ENCODE measurements at places on chromosomes 7 and 10. TPM values are rescaled to one million over a fixed set of nuclear protein-coding genes. Genes with fewer than 3 reads are reported as not detected.

C10orf62 gene
- total RNA-seq: not detected

AS3MT gene
- total RNA-seq: 1.2 TPM

FAM171A1 gene
- total RNA-seq: 22.3 TPM

IFIT1B gene
- not detected for total RNA-seq

PCLO gene
- total RNA-seq: not detected

SPDYE8 gene
- total RNA-seq: not detected

Measured in subcutaneous preadipocyte (primary cell).